ENCODE measurements at places on chromosomes 6 and 20.
A peak's percentile ranks its signal among the peaks of the same experiment; 100 is the strongest.

GRCh38 chr6:46746696-46747095 lies at the start of gene ANKRD66:
TSS of gene ANKRD66 (plus strand) at chr6:46746933. CDS start at chr6:46751949, 5,016 bp downstream.
- DNase-seq: no peak

- no peak for DNase-seq
Observed at GRCh38 chr20:59004763-59005522, 2.1 kb downstream of the CTSZ start.

DNA sequence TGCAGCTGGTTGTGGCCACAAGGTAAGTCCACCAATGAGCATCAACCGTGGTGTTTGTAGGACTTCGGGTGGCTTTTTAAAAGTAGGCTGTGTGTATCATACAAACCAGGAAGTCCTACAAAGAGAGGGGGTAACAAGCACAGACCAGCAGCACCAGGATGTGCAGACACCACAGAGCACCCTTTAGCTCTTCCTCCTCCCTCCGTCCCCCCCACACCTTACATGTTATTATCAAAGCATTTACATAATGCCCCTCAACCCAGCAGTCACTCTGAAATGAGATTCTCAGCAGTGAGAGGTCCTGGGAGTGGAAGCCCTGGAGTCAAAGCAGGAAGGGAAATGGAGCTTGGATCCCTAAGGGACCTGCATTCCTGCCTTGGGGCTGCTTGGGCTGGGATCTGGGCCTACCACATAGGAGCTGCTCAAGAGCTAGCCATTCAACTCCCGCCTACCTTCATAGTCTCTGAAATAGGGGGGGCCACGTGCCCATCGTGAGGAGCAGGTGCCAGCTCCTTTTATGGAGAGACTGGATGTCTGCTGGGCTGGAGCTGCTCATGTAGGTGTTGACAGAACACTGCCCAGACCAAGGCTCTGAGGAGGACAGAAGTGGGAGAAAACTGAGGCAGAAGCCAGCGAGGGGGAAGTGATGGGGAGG lies 90.6 kb downstream of the PSMB1 start:
- no peak for DNase-seq

GRCh38 chr6:68777956-68778355 lies 142.9 kb downstream of the ADGRB3 start:
- DNase-seq: peak; percentile 76

GRCh38 chr6:46719099-46719498 lies 16.1 kb downstream of the PLA2G7 start:
- DNase-seq: peak; percentile 38

DNA sequence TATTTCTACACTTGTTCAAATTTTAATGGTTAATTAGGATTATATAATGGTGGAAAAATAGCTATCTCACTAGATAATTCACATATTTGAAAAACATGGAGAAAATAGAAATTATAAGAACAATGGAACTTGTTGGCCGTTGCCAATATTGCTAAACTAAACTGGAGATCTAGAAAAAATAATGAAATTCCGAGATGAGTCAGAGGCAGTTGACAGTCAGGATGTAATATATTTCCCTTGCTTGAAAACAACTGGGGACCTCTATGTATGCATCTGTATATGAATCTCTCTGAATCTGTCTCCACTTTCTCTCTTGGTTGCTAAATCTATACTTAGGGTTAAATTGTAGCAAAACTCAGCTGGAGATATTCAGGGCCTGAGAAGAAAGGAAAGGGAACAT lies 1108.2 kb upstream of the GJE1 start:
- DNase-seq: peak; percentile 39
